NCI-H526 (cell line): ENCODE measurements at places on chromosomes 1 and 21.

GRCh38 chr1:62882201-62883104 lies 98.5 kb downstream of the ATG4C start:
- no peak for DNase-seq

DNA sequence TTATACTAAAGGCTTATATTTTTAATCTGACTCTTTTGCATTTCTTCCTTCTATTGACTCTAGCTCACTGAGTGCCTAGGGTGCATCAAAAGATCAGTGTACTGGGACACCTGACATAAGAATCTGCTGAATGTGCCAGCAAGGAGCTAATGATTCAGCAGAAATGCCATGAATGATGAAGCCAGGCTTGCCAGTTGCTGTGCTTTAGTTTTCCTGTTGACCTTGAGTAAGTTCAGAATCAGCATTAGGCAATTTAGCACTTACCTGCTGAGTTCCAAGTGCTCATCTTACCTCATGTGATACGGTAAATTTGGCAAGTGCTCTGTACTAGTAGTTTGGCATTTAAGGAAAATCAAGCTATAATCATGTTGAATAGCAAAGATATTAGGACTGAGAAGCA lies 523.2 kb upstream of the B3GALT2 start:
- DNase-seq: no peak

DNA sequence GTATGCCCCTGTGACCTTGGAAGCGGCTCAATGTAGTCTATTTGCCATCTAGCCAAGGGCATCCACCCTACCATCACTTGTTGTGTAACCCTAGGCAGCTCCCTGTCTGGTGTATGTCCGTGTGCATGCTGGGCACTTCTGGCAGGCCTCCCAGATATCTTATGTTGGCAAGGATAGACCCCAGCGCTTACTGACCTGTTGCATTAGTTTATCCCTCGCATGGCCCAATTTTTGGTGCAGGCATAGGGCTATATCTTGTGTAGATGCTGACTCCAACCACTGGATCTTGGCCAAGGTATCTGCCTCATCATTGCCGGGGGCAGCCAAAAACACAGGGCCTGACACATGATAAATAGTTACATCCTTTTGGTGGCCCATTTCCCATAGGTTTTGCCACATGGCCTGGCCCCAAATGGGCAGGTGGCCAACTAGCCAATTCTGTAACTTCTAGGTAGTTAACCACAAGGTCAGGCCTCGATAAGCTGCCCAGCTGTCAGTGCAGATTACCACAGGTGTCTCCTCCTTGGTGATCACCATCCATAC lies 14.0 kb upstream of the TBX19 start:
- no peak for DNase-seq

DNA sequence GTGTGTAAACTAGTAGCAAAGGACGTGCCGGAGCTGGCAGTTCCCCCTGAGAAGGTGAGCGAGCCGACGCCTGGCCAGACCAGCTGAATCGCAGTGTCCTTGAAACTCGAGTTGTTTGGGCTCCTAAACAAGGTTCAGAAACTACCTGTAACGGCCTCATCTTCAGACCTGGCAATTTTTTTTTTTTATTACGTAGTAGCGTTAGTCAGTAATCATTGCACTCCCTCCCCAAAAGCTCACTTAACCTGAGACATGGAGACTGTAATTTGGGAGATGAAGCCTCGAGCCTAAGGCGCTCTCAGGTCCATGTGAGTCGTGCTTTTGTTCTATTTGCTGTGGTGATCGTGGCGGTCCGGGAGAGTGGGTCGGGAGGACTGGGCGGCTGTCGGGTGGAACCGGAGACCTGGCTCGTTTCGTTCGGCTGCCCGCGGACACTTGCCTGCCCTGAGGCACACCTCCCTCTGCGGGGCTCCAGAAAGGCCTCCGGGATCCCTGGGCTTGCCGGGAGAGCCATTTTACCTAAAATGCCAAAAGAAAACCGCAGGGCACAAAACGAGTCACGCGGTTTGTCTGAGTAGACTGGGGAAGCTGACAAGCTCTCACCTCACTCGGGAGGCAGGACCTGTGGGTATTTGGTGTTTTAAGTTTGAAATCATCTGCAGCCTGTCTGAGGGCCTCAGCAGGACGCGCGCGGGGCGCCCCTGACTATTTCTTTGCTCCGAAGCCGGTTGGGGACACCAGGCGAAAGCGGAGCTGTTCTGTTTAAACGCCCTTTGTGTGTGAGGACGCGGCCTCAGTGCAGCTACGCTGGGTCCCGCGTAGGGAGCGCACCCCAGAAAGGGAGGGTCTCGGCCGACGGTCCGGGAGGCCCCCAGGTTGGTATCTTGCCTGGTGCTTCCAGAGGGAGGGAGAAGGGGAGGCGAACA lies 722 bp downstream of the LHX8 start:
- DNase-seq: peak; percentile 11

DNA sequence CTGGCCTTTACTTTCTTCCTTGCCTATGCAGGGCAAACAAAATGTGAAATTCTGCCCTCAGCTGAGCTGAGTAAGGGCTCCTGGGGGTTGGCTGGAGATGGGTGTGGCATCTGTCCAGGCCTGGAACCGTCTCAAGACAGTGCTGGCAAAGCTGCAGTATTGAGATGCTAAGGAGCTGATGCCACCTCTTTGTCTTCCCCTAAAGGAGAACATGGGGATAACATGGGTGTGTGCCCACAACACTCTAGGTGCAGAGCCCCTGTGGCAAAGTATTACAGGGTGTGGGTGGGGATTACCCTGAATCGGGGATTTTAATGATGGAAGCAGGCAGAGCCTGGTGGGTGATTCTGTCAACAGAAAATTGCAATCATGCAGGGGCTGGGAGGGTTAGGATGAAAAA lies 2.5 kb upstream of the ST3GAL3 start:
- DNase-seq: no peak

DNA sequence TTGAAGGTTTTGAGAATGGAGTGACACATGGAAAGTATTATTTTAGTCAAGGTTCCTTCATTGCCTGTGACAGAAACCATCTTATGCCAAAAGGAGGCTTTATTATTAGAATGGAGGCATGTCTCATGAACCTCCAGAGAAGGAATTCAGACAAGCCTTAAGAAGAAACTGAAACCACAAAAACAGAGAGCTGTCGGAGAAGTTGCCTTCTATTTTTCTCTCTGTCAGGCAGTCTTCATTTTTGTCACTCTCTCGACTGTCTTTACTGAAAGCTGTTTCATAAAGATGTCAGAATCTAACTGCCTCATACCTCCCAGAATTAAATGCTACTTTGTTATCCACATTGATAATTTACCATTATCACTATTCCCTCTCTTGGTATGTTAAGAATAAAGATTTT lies 434.7 kb upstream of the ADGRL4 start:
- no peak for DNase-seq

- no peak for DNase-seq
Measured at GRCh38 chr1:33586106-33586505, 113.7 kb downstream of the ZSCAN20 start.

GRCh38 chr1:229666585-229666984 lies 40.5 kb downstream of the URB2 start:
- no peak for DNase-seq

DNA sequence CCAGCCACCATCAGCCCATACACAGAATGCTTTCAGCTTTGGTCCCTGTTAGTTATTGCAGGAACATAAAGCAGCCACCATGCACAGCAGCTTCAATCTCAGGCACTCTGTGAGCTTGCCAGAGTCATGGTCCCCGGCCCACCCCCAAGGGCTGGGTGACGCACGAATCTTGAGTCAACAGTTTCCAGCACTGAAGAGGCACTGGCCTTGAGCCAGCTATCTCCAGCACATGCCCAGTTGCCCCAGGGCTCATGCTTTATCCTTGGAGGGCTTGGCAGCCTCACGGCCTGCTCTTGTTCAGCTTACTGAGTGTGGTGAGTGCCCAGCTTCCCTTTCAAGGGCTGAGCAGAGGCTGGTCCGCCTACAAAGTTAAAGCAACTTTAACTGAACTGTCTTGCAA lies 200.7 kb upstream of the RAB4A start:
- DNase-seq: no peak

GRCh38 chr1:155070721-155071569 lies 7.4 kb downstream of the EFNA4 start:
- DNase-seq: peak; percentile 95

- peak; percentile 78 for DNase-seq
Measured at GRCh38 chr21:46667741-46668380, 32.4 kb downstream of the PRMT2 start.

DNA sequence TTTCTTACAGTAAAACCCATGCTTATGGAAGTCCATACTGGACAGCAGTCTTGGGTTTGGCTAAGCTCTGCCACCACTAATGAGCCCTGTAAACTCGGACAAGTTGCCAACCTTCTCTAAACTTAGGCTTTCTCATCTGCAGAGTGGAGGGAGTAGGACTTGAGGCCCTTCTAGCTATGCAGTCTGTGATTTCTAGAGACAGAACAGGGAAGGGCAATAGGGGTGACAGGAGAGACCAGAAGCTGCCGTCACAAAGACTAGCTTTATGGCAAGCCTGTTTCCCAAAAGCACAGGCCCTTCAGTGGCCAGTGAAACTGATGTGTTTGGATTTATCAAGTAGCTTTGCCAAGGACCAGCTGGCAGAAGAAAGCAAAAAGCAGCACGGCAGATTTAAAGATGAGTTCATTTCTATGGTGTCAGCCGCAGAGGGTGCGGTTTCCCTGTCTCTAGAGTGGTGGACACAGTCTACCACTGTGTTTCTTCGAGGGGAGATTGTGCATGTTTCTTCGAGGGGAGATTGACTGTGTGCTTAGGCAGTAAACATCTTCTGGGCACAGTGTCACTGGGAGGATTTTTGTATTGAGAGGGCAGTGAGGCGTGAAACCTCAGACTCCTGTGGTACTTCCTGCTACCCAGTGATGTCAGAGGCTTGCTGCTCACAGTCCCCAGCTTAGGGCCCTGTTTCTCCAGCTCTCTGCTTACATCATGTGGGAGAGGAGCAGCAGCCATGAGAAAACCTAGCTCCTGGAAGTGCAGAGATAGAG lies 119.0 kb downstream of the ROR1 start:
- peak; percentile 47 for DNase-seq

DNA sequence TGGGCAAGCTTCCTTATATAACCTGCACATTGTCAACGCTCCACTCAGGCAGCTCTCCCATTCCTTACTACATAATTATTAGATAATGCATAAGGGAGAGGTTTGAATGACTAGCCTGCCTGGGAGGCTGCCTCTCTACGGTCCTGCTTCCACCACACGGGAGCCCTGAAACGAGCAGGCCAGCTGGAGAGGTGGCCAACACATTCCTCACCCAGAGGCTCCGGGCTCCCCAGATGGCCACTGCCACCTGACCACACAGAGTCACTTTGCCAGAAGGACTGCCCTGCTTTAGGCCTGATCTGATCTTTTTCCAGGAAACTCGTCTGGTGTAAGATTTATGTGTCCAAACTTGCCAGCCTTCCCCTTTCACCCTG lies 27.9 kb downstream of the HIVEP3 start:
- no peak for DNase-seq

DNA sequence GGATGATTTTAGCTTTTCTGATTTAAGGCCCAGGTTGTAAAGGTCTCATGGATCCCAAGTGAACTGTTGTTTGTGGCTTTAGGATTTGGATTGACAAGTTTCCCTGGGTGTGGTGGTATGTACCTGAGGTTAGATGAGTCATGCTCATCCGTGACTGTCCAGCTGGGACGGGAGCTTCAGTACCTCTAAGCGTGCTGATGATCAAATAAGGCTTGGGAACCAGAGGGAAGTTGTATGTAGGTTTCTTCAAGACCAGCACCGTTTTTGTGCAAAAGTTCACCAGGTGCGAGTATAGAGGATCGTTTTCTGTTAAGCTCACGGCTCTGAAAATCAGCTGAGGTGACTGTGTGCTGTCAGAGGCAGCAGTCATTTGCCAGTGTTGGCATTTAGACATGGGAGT lies 19.8 kb downstream of the PLA2G2E start:
- no peak for DNase-seq

DNA sequence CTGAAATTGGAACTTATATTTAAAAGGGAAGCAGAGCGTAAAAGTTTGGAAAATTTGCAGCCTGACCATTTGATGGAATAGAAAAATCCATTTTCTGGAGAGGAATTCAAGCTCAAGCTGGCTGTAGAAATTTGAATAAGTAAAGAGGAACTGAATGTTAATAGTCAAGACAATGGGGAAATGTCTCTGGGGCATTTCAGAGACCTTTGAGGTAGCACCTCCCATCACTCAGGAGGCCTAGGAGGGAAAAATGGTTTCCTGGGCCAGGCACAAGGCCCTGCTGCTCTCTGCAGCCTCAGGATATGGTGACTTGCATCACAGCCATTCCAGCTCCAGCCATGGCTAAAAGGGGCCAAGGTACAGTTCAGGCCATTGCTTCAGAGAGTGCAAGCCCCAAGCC lies 17.6 kb upstream of the TSHB start:
- DNase-seq: no peak

- DNase-seq: no peak
Measured at GRCh38 chr1:106912131-106912530, 144.3 kb upstream of the PRMT6 start.

DNA sequence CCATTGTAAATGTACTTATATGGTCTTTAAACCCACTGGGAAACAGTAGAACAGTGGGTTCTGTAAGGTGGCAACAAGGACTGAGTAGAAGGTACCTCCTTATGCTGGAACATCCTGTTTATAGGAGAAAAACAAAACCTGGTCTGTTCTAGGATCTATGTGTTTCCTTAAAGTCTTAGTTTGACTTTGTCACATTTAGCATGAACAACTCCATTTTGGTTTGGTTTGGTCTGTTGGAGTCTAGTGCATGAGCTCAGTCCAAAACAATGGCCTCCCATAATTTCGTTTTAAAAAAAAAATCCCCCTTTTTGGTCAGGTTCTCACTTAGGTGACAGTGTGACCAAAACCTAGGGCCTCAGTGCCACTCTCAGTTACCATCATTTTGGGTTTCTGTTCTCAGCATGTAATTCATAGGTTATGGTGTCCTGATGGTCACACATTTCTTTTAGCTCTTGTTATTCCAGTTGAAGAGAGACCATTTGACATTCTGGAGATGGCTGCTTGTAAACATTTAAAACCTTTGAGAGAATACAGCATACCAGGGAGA lies 66.4 kb upstream of the IL12RB2 start:
- DNase-seq: no peak

DNA sequence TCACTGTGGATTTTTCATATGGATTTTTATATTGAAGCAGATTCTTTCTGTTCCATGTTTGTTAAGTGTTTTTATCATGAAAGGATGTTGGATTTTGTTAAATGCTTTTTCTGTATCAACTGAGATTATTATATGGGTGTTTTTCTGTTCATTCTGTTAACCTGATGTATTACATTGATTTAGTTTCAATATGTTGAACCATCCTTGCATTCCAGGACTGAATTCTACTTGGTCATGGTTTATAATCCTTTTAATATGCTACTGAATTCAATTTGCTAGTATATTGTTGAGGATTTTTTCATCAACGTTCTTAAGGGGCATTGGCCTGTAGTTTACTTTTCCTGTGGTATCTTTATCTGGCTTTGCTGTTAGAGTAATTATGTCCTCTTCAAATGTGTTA lies 55.8 kb downstream of the CCDC30 start:
- no peak for DNase-seq

GRCh38 chr21:36200081-36200561 lies 43.5 kb downstream of the DOP1B start:
- no peak for DNase-seq
